Muscle of leg (tissue), 16 donors: ENCODE measurements at places on chromosomes 6 and 20. TPM values are rescaled to one million over a fixed set of nuclear protein-coding genes. Genes with fewer than 3 reads are reported as not detected.

Gene C6orf58
- 0.09 TPM for total RNA-seq

Gene KIF25
- total RNA-seq, result 1.8 TPM

Gene ULBP1
- 0.13 TPM for total RNA-seq

Gene TAPBP
- 16.0 TPM for total RNA-seq

- no peaks in the 10 kb centered on the region for H3K36me3 ChIP-seq
- H3K4me3 ChIP-seq, result no peak overlapping the region
- DNase-seq, result no peak
- no peaks in the 10 kb centered on the region for H3K27me3 ChIP-seq
- H3K4me1 ChIP-seq, result peaks cover 5% of the 10 kb centered on the region
Observed at GRCh38 chr20:13012886-13013285, 4.1 kb downstream of the SPTLC3 start.

DNA sequence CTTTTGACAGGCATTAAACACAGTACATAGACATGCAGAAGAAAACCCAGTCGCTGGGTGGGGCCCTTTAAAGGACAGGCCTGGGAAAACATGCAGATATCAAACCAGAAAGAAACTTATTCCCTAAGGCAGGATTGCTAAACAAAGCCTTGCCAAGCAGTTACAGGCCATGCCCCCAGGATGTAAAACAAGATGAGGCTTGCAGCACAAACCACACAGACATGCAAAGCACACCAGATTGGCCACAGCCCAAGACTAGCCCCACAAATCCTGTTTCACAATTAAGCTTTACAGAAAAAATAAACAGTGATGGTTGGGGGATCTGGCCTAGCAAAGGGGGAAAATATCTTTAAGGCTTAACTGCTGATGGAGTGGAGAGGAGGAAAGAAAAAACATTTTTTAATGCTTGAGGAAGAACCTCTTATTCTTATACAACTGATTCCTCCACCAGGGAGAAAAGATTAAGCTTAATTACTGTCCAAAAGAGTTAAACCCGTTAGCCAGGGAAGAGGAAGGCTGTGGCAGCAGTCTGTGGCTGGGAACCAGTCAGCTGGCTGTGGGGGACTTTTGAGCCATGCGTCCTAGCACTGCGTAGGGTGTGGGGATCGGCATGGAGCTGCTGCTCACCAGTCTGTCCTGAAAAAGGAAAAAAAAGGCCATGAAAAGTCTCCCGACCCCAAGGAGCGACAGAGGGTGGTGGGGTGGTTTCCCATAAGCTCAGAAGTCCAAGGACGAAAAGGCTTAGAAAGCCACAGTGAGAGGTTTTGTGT lies 28.4 kb downstream of the COL19A1 start:
- DNase-seq, result no peak
- H3K4me3 ChIP-seq, result no peak overlapping the region
- H3K27ac ChIP-seq, result no peak overlapping the region
- H3K36me3 ChIP-seq, result no peaks in the 10 kb centered on the region

DNA sequence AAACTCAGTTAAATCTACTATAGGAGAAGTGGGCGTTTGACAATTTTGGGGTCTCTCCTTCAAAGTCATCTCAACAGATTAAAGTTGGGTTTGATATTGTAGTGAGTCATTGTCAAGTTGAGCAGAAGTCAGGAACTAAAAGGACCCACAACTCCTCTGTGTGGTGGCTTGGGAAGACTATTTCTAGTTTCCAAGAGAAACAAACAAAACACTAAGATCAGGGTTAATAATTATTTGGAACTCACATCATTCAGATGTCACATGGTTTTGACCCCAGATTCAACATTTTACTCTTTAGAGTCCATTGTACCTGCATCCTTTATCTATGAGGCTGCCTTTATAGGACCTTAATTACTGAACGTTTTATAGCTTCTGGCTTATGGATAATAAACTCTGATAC lies 45.3 kb upstream of the TINAG start:
- H3K36me3 ChIP-seq, result no peaks in the 10 kb centered on the region
- no peak for DNase-seq
- no peak overlapping the region for H3K4me3 ChIP-seq
- no peak overlapping the region for H3K27ac ChIP-seq
- H3K4me1 ChIP-seq, result no peaks in the 10 kb centered on the region

DNA sequence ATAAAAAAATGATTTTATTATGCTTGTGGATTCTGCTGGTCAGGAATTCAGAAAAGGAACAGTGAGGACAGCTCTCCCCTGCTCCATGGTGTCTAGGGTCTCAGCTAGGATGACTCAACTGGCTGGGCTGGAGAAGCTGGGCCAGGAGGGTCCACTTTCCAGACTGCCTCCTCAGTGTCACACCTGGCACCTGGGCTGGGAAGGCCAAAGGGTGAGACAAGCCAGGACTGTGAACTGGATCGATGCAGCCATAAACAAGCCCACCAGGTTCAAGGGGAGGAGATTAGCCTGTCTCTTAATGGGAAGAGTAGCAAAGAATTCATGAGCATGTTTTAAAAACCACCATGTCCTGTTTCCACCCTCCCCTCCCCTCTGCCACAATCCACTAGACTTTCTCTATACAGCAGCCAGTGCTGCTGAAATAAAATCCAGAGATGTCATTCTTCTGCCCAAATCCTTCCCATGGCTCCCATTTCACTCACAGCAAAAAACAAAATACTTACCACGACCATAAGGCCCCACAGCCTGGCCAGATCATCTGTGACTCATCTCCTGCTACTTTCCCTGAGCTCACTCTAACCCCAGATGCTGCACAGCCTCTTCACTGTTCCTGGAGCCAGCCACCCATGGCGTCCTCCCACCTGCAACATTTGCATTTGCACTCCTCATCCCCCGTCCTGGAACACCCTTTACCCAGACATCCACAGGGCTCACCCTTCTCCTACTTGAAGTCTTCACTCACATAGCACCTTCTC lies 13.8 kb downstream of the SPTLC3 start:
- no peaks in the 10 kb centered on the region for H3K4me1 ChIP-seq
- H3K4me3 ChIP-seq, result no peak overlapping the region

DNA sequence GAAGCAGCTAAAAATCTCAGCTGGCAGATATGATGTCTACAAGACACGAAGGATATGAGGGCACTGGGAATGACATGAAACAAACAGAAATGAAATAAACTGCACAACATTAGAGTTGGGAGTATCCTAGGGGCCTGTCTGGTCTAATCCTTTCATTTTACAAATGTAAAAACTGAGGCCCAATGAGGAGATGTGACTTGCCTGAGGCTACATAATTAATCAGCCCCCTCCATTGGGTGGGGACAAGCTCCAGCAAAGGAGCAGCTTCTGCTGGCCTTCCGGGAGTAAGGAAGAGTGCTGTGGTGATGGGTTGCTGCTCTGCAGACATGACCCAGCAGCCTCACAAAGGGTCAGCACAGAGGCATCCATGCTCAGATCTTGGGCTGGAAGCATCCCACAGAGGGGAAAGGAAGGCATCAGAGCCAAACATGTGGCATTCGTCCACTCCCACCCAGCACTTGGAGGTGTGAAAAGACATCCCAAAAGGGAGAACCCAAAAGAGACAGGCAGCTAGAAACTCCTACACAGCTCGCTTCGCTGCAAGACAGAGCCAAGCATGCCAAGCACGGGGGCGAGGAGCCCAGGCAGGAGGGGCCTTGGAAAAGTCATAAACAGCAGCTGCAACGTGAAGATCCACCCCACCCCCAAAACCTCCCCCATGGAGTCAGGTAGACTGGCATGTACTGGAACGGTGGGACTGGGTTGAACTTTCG lies 183.7 kb downstream of the UNC5CL start:
- H3K36me3 ChIP-seq, result no peaks in the 10 kb centered on the region
- DNase-seq, result no peak
- H3K27ac ChIP-seq, result no peak overlapping the region
- H3K4me3 ChIP-seq, result no peak overlapping the region
- no peaks in the 10 kb centered on the region for H3K4me1 ChIP-seq

- no peaks in the 10 kb centered on the region for H3K4me1 ChIP-seq
- DNase-seq, result no peak
- H3K4me3 ChIP-seq, result no peak overlapping the region
- H3K36me3 ChIP-seq, result peaks cover 7% of the 10 kb centered on the region
Observed at GRCh38 chr6:163466839-163467390, 52.4 kb downstream of the QKI start.

GRCh38 chr20:33273117-33273851 lies 9.7 kb upstream of the BPIFB1 start:
- DNase-seq, result no peak
- no peak overlapping the region for H3K27ac ChIP-seq
- H3K4me1 ChIP-seq, result no peaks in the 10 kb centered on the region
- H3K4me3 ChIP-seq, result no peak overlapping the region

GRCh38 chr6:114304304-114304887 lies 38.4 kb downstream of the HS3ST5 start:
- peak; percentile 69 for DNase-seq
- no peak overlapping the region for H3K27ac ChIP-seq
- no peaks in the 10 kb centered on the region for H3K27me3 ChIP-seq
- no peak overlapping the region for H3K4me3 ChIP-seq
- no peaks in the 10 kb centered on the region for H3K4me1 ChIP-seq

- H3K27me3 ChIP-seq, result no peaks in the 10 kb centered on the region
- H3K27ac ChIP-seq, result no peak overlapping the region
- H3K4me1 ChIP-seq, result no peaks in the 10 kb centered on the region
- H3K4me3 ChIP-seq, result no peak overlapping the region
Observed at GRCh38 chr6:11343963-11344723, 111.7 kb upstream of the NEDD9 start.
